ENCODE measurements at places on chromosomes 7 and 10.
A peak's percentile ranks its signal among the peaks of the same experiment; 100 is the strongest.

- DNase-seq: no peak
These were observed 282.3 kb downstream of the HGF start for GRCh38 chr7:81487516-81487915.

- no peak for DNase-seq
These were observed 287.6 kb upstream of the MGMT start for GRCh38 chr10:129179245-129179971.

- no peak for DNase-seq
These were observed 163.8 kb downstream of the SVIL start for GRCh38 chr10:29470843-29471543.

DNA sequence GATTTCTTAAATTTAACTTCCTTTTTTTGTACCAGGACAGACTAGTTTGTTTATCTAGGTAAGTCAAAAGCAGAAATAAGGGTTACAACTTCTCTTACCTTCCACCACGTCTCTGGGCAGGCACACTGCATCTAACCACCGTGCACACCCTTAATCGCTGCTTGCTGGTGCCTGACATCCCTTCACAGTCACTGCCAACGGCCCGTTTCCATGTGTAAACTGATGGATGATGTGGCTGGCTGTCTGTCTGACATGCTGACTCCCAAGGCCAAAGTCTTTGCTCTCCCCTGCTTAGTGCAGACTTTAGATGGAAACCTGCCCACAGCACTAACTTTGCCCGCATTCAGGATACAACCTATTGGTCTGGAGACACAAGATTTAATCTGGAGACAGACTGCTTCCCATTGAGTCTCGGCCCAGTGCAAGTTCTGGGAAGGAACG lies 1.1 kb downstream of the TMEM273 start:
- DNase-seq: no peak

GRCh38 chr10:1120306-1120705 lies 64.1 kb downstream of the WDR37 start:
- DNase-seq: no peak

DNA sequence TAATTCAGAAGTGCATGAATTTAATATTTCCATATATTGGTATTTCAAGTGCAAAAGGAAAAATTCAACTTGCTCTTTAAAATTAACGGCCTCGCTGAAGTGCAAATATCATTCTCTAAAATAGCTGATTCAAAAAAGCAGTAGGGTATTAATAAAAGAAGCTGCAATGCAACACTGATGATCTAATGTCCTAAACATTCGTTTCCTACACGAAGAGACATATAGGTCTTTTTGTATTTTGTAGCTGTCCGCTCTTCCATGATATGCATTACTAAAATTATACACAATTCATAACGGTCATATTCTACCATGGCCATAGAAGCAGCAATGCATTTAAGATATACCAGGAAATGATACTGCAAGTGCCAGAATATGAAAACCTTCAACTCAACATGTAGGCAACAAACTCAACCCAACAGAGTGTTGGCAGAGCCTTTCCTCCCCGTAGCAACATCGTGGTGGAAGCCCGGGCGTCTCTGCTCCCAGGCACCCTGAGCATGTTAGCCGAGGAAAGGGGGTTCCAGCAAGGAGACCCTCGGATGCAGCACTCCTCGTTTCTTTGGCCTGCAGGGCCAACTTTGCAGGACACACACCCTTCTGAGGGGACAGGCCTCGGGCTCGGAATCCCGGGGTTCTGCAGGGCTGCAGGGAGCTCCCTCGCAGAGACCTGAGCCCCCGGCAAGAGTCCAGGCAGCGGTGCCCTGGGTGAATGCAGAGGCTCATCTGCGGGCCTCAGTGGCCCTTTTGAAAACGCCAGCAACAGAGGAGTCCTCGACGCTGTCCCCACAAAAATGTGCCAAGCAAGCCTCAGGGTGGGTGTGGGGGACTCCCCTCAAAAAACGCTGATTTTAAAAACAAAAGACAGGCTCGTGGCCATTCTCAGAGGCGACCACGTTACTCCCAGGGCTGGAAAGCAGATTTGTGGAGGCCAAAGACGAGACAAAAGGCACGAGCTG lies 1.6 kb downstream of the FAM171A1 start:
- DNase-seq: no peak

GRCh38 chr7:19020062-19020461 lies 97.4 kb downstream of the TWIST1 start:
- no peak for DNase-seq

GRCh38 chr7:33776788-33777187 lies 128.6 kb upstream of the BMPER start:
- DNase-seq: no peak

- no peak for DNase-seq
These were observed 568.3 kb downstream of the TYW1 start for GRCh38 chr7:67564959-67565358.

DNA sequence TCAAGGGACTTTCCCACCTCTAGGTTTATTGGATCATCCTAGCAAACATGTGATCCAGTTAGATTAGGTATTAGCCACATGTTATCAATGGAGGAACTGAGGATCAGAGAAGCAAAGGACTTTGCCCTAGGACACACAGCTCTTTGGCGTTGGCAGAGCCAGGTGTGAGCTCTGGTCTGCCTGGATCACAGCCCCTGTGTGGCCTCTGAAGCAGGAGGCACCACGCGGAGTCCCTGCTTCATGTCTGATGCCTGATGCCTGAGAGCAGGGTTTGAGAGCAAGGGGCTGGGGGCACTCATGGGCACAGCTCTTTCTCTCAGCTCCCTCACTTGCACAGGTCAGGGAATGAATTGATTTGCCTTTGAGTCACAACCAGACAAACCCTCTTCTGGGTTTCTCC lies 64.7 kb upstream of the CTBP2 start:
- DNase-seq: no peak

DNA sequence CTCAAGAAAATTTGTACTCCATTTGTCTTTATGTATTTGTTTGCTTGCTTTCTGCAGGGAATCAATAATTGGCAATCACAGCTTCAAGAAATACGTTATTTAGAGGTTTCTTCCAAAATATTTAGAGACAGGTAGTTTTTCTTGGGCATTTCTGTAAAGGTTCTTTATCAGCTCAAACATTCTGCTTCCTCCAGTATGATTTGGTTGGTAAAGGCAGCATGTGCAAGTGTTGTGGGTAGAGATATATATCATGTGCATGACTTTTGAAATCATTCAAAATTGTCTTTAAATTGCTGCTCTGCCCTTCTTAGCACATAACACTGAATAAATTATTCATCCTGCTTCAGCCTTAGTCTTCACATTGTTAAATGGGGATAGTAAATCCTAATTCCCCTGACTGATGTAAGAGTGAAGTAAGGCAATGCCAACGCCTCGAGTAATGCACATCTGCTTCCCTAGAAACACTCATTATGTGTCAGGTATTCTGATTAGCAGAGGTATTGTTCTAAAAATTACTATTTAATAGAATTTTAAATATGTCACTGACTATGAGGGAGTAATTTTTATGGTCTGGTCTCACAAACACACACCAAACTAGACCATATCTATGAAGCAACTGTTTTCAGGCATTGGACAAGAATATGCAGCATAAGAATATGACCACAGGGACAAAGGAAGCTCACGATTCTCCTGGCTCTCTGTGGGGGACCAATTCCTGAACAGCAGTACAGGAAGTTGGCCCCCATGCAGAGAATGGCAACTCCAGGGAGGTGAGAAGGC lies 77.3 kb upstream of the AKR1E2 start:
- DNase-seq: no peak

DNA sequence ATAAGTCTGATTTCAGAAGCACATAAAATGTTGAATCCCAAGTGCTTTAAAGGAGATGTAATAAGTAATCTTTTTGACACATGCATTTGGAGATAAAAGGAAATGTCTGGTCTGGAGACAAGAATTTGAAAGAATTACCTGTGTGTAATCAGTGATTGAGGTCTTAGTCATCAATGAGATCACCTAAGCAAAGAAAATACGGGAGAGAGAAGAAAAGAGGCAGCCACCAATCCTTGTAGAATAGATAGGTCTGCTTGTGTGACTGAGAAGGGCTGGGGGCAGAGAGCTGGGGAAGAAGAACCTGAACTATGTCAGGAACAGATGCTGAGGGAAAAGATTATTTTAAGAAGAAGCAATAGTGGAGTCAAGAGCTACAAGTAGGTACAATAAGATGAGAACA lies 49.3 kb upstream of the ITPRID1 start:
- no peak for DNase-seq

- DNase-seq: no peak
These were observed 100.6 kb downstream of the PLXNA4 start for GRCh38 chr7:132475669-132476116.

- DNase-seq: no peak
These were observed 71.1 kb downstream of the GBF1 start for GRCh38 chr10:102316421-102316820.

DNA sequence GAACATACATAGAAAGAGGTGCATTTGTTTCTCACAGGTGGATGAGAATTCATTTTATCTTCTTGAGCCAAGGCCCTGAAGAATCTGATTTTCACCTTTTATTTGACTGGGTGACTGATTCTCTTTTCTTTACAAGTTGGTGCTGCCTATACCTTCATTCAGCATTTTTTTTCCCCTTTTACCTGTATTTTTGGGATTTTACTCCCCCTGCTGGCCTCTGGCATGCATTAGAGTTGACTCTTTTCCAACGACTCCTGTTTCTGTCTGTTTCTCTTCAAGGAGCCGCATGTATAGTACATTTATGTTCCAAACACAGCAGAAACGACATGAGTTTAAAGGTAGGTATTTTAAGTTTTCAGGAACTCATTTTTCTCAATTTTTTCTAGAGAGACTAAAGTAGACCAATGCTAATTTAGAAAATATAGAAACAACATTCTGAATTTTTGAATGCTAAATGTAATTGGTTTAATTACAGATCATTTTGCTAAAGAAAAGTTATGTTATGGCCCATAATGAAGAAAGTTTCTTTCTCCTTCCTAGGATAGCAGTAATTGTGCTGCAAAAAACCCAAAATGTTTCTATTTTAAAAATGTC lies 149.8 kb upstream of the HDAC9 start:
- DNase-seq: peak; percentile 41

GRCh38 chr10:4263601-4263921 lies 478.6 kb upstream of the KLF6 start:
- DNase-seq: no peak

- no peak for DNase-seq
These were observed 86.1 kb upstream of the MTPN start for GRCh38 chr7:136063326-136063666.

DNA sequence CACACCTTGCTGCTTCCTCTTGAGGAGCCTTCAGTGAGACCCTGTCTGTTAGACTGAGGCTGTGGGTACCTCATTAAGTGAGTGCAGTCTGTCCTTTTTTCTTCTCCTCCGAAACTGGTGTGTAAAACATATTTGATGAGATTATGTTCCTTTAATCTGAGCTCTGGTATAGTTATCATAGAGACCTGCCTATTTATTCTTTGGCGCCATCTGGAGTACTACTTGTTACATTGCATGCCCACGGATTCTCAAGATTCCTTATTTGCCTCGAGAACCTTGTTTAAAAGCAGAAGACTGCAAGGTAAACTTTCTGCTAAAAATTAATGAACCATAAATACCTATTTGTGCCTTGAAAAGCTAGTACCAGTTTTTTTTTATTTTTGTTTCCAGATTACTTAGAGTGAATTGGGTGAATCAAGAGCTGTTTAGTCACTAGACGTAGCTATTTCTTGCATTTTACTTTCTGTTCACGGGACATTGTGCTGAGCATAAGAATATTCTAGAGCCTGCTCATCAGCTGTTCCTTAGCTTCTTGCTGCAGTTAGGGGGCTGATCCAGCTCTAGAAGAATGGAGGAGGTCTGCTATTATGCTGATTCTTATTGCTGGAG lies 16.9 kb upstream of the STMP1 start:
- peak; percentile 47 for DNase-seq

GRCh38 chr7:158676171-158676840 lies 28.3 kb downstream of the NCAPG2 start:
- DNase-seq: no peak

All from CD4-positive, alpha-beta T cell treated with Interleukin-15 for 4 hours (primary cell).